ENCODE measurements at places on chromosomes 5 and 9.
A peak's percentile ranks its signal among the peaks of the same experiment; 100 is the strongest.

GRCh38 chr5:107951309-107951708 is 280.6 kb upstream of the EFNA5 start:
- DNase-seq, result no peak

GRCh38 chr5:135108569-135108968 is 74.5 kb upstream of the PITX1 start:
- DNase-seq, result no peak

DNA sequence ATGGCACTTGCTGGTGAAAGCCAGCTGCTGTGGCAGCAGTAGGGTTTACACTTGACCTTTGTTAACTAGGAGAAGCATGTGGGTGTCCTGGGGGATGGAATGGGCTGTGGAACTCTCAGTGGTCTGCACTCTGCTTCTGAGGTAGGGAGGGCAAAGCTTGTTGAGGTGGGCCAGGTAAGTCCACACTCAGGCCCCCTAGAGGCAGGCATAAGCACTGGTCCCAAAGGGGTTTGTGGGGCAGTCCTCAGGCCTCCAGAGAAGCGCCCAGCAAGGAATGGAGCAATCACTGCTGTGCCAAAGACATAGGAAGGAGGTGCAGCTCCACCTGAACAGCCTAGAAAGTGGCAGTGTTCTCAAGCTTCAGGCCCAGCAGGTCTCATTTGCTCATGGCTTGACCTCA is 34.7 kb downstream of the INSL4 start:
- DNase-seq, result no peak

- no peak for DNase-seq
These were observed 42.9 kb downstream of the FGF18 start for GRCh38 chr5:171462136-171462927.

GRCh38 chr5:123035918-123036390 is 571 bp downstream of the PPIC start:
- peak; percentile 34 for DNase-seq

DNA sequence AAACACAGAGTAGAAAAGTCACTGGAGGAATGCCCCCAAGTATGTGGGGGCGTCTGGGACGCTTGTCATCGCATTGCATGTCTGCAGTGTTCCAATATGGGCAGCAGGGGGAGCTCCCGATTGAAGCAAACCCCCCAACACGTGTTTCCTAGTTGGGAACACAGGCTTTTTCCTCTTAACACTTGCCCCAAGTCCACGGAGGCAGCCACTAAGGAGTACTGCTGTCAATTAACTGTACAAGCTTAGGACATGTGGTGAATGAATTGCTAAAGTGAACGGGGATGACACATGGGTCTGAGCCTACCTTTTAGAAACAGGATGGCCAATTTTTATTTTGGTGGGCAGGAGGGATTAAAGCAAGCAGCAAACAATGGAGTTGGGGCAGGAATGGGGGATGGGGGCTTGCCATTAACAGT is 2.2 kb downstream of the GABRB2 start:
- peak; percentile 13 for DNase-seq

GRCh38 chr5:103804711-103805110 is 242.1 kb upstream of the NUDT12 start:
- no peak for DNase-seq

GRCh38 chr9:118281772-118282171 is 577.6 kb downstream of the TLR4 start:
- DNase-seq, result no peak

- DNase-seq, result no peak
These were observed 252.9 kb downstream of the PJA2 start for GRCh38 chr5:109156885-109157284.

GRCh38 chr5:161600156-161600555 is 53.6 kb upstream of the GABRB2 start:
- DNase-seq, result no peak

DNA sequence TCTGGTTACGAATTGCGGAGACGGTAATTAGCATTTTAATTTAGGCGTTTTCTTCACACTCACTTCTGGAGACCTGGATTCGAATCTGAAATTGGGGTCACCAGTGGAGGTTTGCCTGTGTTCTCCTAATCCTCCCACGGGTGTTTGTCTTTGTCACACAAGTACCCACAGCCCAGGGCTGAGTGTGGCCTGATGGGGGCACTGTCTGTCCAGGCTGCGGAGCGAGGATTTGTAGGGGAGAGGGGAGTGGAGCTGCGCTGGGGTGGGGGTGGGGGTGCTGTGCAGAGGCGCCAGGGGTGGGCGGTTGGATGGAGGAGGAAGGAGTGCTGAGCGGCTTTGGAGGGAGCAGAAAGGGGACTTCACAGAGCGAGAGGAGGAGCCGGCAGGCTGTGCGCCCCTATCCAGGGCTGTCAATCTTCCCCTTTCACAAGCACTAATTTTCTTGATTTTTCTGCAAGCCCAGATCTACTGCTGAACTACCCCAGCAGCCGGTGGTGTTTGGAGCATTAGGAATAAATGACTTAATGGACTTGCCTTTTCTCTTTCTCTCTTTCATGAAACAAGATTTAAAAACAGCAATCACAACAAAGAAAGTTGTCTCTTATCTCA is 53.1 kb downstream of the TSPAN17 start:
- DNase-seq, result no peak

GRCh38 chr9:13070612-13071595 is 208.6 kb downstream of the MPDZ start:
- DNase-seq, result no peak

- DNase-seq, result no peak
These were observed 83.8 kb downstream of the TRIO start for GRCh38 chr5:14226992-14227391.

DNA sequence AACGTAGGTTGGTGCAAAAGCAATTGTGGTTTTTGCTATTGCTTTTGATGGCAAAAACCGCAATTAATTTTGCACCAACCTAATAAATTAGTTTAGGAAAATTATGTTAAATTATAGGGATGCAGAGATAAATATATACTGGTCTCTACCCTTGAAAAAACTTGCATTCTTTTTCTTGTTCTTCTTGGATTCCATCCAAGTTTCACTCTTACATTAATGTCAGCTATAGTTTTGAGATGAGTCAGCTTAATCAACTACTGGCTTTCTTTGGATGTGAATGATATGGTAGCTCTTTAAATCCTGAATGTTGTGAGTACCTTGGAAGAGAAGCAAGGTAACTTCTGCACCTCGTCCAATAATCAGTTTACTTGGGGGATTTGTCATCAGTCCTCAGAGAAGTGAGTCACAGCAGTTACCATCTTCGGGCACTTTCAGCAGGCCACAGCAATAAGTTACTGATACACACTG is 549.0 kb upstream of the ZNF608 start:
- no peak for DNase-seq

DNA sequence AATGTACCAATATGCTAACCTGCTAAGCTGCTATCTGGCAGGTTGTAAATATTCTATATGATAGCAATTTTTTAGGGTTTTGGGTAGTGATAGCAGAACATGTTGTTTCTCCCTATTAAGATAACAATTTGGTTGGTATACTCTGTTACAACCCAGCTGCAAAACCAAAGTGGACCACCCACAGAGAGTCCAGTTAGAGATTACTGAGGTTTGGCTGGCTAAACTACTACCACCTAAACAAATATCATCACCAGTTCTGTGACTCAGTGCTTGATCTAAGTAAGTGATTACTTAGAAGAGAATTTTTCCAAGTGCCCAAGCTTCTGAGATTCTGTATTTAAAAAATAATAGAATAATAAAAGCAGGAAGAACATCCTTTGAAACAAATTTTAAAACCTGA is 72.3 kb downstream of the XRCC4 start:
- DNase-seq, result no peak

- no peak for DNase-seq
These were observed 18.6 kb downstream of the IRF1 start for GRCh38 chr5:132471944-132472343.

DNA sequence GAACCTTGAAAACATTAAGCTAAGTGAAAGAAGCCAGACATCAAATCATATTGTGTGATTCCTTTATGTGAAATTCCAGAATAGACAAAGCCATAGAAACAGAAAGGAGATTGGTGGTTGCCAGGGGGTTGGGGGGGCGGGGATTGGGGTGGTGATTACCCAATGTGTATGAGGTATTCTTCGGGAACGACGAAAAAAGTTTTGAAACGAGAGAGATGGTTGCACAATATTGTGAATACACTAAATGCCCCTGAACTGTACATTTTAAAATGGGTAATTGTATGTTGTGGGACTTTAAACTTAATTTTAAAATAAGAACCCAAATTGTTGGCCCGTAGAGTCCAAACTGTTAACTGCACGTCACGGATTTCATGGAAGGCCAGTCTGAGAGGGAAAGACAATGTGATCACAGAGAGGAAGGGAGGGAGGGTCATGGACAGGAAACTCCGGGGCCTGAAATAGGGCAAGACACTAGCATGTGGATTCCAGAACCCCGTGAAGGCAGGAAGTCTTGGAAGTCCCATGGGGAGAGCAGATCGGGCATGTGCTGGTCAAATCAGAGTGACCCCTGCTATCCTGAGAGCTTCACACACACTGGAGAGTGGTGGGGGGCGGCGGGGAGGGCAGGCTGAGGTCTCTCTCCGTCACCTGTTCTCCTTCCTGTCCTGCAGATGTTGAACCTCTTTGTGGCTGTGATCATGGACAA is 218.4 kb downstream of the CACNA1B start:
- DNase-seq, result no peak

- DNase-seq, result no peak
These were observed 199.6 kb downstream of the SYK start for GRCh38 chr9:91001146-91001611.

GRCh38 chr5:154295551-154295950 is 105.0 kb downstream of the GALNT10 start:
- no peak for DNase-seq

DNA sequence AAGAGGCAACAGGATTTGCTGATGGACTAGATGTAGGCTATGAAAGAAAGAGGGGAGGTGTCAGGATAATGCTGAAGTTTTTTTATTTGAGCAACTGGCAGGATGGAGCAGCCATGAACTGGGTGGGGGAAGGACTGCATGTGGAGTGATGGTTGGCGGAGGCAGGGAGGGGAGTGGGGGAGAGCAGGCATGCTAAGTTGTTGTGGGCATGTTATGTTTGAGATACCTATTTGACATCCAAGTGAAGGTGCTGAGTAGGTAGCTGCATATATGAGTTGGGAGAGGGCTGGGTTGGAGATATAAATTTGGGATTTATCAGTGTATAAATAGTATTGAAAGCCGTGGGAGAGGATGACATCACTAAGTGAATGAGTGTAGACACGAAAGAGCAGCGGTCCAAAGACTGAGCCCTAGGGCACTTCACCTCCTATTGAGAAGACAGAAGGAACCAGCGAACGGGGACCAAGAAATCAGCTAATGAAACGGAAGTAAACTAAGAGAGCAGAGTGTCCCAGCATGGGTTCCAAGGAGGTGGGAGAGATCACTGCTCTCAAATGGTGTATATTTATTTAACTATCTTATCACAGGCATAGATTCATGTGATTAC is 7.4 kb downstream of the BSPRY start:
- DNase-seq, result no peak

DNA sequence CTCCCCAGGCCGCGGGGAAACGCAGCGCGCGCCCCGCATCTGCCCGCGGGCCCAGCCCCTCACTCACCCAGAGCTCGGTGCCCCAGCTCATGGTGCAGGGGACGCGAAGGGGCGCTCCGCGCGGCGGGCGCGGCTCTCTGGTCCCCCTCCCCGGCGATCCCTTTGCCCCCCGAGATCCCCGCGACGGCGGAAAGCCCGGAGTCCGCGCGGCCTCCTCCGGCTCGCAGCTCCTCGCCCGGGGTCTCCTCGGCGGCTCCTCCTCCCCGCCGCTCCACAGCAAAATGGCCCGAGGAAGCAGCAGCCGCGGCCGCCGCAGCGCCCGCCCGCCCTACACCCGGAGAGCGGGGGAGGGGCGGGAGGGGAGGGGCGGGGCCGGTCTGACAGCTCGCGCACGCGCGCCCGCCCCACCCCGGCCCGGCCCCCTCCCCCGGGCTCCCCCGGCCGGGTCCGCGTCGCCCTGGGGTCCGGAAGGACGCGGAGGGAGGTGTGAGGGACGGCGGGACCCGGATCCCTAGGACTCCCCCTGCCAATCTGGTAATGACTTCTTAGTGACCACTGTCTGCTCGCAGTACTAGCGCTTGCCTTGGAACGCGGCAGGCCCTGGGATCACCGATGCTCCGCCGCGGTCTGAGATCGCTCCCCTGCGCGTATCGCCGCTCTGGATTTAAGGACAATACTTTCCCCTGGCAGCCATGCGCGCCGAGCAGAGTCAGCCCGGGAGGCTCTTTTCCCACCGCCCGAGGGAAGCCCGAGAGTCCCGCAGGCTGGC is at the start of gene FNBP1:
TSS of gene FNBP1 (minus strand) at position 305 of the 769 bp plus-strand sequence. CDS start at position 91, 214 bp downstream.
- DNase-seq, result peak; percentile 19

DNA sequence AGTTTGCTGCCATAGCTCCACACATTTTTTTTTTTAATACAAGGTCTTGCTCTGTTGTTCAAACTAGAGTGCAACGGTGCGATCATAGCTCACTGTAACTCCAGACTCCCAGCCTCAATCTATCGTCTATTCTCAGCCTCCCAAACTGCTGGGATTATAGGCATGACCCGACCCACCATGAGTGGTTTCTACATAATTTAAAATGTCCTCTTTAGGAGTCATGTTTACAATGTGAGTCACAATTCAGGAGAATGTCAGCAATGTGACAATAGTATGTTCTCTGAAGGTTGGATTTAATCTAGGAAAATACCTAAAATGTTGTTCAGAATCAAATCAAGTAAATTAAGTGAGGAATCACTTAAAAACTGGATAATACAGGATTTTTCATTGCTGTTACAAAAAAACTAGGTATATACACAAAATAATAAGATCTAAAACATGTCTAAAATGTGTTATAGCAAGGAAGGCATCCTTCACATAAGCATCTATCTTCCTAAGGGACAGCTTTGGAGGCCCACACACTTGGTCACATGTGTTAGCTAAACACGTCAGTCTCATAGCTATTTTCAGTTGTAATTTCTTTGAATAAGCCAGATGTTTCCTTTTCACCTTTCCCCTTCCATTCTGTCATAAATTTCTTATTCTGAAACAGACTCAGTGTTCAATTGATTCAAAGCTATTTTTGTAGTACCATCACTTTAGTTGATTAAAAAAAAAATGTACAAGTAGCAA is 30.0 kb upstream of the ELAVL2 start:
- DNase-seq, result no peak

DNA sequence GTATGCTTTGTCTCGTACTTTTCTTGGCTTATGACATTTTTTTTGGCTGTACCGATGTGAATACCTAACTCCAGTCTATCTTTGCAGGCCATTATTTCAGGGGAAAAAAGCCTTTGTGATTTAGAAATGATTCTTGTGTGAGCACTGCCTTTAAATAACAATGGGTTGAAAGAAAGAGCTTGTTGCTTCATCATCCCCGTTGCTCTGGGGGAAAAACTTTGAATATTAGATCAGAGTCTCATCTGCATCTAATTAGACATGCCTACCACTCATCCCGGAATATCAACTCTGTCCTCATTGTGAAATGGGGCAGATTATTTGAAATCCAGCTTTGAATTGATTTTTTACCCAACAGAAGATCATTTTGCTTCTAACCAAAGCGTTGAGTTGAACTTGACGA is 13.5 kb downstream of the CXCL14 start:
- DNase-seq, result no peak

Measured in DMS 273 treated with DMSO at 0.1 percent for 48 hours (cell line).